ENCODE measurements at places on chromosomes 12 and 14.

GRCh38 chr14:68762953-68763764 lies 29.7 kb downstream of the ZFP36L1 start:
- peak; percentile 35 for DNase-seq

- peak; percentile 26 for DNase-seq
These were observed 267.4 kb upstream of the PELI2 start for GRCh38 chr14:55850825-55851241.

DNA sequence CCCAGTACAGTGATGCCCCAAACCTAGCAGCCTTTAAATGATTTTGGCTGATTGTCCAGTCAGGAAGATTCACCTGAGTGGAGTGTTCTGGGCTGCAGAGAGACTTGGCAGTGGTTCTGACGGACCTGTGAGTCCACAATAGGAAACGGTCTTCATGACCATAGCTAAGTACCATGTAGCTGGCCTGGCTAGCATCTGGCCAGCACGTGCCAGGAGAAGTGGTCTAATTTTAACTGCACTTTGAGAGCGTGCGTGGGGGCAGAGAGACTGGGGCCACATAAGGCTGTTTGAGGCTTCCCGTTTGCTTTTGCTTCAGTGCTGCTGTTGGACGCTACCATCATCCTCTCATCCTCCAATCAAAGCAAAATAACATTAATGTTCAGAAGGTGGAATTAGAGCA lies 54.7 kb downstream of the PPM1A start:
- DNase-seq, result no peak

- DNase-seq, result no peak
These were observed 9.6 kb downstream of the KCNH3 start for GRCh38 chr12:49548481-49548821.

GRCh38 chr12:73585136-73585535 lies 952.5 kb upstream of the ATXN7L3B start:
- no peak for DNase-seq

DNA sequence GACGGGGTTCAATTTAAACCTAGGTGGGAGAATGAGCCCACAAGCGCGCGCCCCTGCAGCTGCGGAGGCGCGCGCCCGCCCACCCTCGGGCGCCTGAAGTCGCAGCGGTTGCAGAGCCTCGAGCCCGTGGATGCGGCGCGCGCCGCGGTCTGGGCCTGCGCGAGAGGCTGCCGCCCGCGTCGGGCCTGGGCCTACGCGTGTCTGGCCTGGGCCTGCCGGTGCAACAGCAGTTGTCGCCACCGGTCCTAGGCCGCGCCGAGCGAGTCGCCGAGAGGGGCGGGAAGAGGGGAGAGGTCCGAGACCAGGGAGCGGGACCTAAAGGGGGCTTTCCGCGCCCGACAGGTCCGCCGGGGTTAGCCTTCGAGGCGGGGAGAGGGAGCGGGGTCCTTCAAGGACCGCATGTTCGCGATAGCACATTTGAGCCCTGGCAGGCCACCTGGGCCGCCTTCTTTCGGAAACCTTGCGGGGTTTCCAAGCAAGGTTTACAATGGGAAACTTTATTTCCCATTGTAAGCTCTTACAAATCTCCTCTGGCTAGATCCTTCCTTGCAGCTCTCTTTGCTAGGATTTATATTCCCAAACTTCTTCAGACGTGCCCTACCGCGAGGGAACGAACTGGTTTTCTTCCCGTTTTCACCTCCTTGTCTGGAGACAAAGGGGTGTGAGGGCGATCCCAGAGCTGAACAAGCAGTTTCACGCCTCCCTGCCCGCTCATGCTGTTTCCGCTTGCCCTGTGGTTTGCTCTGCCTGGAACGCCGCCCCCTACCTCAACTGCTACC lies 6.8 kb downstream of the SIX6 start:
- no peak for DNase-seq

GRCh38 chr12:47882781-47883546 lies 21.8 kb downstream of the VDR start:
- no peak for DNase-seq

GRCh38 chr12:122942637-122943036 lies 23.6 kb downstream of the ABCB9 start:
- peak; percentile 15 for DNase-seq

DNA sequence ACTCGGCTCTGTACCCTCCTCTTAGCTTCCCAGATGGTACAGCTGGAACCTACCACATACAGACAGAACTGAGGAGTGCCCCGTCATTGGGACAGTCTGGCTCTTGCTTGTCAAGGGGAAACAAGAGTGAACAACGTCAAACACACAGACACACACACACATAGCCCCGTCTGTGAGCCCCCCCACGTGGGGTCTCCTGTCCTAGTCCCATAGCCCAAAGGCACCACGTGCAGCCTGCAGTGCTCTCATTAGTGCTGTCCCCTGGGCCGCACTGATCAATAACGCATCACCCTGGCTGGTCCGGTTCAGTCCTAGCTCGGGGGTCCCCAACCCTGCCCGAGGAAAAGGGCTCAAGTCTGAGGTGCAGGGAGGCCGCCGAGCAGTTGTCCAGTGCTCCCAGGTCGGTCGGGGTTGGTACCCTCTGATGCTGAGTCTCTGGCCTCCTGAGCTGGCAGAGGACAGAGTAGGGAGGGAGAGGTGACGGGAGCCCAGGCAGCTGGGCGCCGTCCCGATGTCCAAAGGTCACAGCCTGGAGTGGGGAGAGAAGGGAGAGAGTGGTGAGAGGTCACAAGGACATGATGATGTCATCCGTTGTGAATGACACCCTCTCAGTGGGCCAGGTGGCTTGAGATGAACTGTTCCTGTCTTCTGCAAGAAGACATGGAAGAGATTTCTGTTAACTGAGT lies 105.4 kb upstream of the NOS1 start:
- DNase-seq, result no peak

DNA sequence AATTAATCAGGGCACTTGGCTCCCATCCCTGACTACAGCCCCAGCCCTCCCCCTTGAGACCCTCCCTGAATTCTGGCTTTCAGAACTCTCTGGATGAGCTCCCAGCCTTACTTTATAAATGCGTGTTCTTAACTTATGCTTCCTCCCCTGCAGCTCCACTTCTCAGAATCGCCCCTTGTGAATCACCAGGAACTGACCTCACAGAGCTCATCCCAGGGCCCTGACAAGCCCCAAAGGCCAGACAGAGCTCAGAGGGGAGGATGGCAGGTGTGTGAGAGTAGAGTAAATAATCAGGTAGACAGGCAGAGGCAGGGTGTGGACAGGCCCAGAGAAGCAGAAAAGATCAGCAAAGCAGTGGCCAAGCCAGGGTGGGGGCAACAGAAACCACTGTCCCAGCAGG lies 68.2 kb upstream of the FOXN3 start:
- no peak for DNase-seq

- peak; percentile 1 for DNase-seq
These were observed 111.9 kb downstream of the LRFN5 start for GRCh38 chr14:41718477-41719166.

- DNase-seq, result peak; percentile 65
These were observed 848.7 kb downstream of the NRXN3 start for GRCh38 chr14:79018836-79019235.

GRCh38 chr14:54695196-54695595 lies 128.3 kb downstream of the SAMD4A start:
- no peak for DNase-seq

DNA sequence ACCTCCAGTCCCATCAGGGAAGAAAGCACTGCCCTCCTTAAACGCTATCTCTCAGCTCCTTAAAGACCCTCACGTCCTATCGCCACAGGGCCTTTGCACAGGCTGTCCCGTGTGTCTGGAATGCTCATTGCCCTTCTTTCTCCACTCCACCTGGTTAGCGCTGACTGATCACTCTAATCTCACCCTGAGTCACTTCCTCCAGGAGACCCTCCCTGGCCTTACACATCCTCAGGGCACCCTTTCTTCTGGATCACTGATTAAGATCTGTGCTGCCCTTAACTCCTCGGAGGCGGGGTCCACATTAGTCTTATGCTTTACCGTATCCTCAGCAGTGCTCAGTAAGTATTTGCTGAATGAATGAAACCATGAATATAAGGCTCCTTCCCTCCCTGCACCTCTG lies 94.7 kb downstream of the SYNE3 start:
- no peak for DNase-seq

- DNase-seq, result no peak
These were observed 3.8 kb upstream of the PLA2G1B start for GRCh38 chr12:120331390-120331789.

GRCh38 chr12:108967869-108968540 lies 52.9 kb downstream of the SVOP start:
- peak; percentile 23 for DNase-seq

DNA sequence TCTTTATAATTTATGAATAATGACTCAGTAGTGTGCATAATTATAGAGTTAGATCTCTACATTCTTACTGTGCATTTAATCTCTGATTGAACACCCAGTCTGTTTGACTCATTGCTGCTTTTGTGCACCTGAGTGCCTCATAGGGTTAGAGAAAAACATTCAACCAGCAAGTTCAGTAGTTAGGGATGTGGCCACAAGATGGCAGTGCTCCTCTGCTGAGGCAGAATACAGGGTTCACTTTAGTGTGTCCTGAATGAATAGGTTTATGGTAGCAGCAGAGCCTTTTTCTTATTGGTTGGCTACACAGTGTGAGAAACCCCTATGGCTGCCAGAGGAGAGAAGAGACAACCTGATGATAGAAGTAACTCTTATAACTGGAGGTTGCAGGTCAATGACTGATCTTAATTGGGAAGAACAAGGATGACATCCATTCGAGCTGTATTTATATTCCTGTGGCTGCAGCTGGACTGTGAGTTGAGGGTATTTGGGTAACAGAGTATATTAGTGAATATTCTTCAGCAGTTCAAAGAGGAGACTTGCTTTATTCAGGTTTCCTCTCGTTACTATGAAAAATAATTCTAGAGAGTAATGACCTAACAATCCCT lies 194.9 kb upstream of the OR4E1 start:
- peak; percentile 71 for DNase-seq

GRCh38 chr12:13288937-13289652 lies 92.6 kb downstream of the EMP1 start:
- no peak for DNase-seq

DNA sequence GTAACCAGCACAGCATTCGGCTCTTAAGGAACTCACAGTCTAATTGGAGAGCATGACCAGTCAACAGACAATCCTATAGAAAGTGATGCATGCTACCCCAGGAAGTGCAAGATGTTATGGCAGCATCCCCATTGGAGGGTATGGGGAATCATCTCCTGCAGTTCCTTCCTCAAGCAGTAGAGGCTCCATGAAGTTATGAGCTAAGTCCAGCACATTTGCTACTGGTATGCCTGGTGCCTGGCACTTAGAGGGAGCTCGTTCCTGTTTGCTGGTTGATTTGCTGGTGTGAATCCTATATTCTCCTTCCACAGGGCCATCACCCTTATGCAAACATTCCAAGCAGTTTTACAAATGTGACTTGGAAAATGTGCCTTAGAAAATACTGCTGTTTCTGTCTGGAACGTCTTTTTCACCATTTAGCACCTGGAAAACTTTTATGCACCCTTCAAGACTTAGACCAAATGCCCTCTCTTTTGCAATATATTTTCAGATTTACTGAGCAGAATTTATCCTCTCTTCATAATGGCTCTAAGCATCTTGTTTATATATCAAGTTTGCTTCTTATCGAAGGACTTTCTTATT lies 136.1 kb upstream of the WSCD2 start:
- DNase-seq, result peak; percentile 71

- peak; percentile 13 for DNase-seq
These were observed 123.2 kb downstream of the PELI2 start for GRCh38 chr14:56241461-56241860.

DNA sequence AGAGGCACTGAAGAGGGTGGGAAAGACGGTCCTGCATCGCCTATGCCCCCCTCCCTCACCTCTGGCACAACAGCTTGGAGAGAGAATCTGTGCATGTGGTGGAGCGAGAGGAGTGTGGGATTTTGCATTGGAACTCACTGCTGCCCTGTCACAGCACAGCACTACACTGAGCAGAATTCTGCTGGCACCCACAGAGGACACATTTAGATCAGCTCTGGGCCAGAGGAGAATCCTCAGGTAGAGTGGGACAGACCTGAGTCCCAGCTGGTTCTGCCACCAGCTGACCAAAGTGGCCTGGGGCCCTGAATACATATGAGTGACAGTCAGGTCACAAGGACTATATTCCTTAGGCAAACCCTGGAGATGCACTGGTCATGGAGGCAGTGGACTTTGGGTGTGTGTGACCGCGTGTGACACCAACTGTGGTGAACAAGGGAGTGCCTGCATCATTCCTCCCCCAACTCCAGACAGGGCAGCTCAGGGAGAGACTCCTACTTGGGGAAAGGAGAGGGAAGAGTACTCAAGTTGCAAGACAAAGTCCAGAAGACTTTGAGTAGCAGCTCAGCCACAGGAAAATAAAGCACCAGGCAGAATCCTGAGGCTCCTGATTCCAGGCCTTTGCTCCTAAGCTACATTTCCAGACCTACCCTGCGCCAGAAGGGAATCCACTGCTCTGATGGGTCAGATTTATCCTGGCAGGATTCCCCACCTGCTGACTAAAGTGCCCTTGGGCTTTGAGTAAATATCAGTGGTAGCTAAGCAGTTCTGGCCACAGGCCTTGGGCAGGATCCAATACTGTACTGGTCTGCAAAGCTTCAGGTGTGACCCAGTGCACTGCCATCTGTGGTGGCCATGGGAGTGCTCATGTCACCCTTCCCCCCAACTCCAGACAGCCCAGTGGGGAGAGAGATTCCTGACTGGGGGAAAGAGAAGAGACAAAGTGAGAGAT lies 10.6 kb upstream of the ACOT1 start:
- no peak for DNase-seq

DNA sequence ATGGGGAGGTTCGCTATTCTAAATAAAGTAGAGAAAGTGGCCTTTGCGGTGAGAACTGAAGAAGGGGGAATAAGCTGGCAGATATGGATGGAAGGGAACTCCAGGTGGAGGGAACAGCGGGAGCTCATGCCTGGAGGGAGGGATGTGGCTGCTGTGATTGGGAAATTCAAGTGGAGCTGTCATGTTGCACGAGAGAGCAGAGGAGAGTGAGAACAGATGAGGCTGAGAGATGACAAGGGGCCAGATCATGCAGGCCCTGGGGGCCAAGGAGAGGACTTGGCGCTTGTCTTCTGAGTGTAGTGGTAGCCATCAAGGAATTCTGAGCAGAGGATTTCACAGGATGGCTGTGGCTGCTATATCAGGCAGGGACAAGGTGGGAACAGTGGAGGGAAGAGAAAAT lies 35.0 kb downstream of the TGFB3 start:
- DNase-seq, result no peak

GRCh38 chr14:94031883-94032279 lies 5.7 kb downstream of the OTUB2 start:
- no peak for DNase-seq

- DNase-seq, result no peak
These were observed 378.8 kb upstream of the TBX3 start for GRCh38 chr12:115062741-115063140.

GRCh38 chr14:96925422-96925821 lies 128.2 kb downstream of the VRK1 start:
- no peak for DNase-seq

- DNase-seq, result peak; percentile 0
These were observed 1517.0 kb downstream of the AACS start for GRCh38 chr12:126582231-126582630.

DNA sequence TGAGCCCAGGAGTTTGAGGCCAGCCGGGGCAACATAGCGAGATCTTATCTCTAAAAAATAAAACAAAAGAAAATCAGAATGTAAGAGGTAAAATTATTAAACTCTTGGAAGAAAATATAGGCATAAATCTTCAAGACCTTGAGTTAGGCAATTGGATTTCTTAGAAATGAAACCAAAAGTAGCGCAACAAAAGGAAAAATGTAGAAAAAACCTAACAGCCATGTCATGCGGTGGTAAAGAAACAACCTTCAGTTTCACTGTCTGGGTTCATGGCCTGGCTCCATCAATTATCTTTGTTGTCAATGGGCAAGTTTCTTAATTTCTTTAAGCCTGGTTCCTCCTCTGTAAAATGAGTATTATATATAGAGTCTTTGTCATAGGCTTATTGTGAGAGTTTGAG lies 5.6 kb upstream of the GCH1 start:
- DNase-seq, result no peak
